Pons (tissue), 1 donor: ENCODE measurements at places on chromosomes 12 and 14.
A peak's percentile ranks its signal among the peaks of the same experiment; 100 is the strongest.

DNA sequence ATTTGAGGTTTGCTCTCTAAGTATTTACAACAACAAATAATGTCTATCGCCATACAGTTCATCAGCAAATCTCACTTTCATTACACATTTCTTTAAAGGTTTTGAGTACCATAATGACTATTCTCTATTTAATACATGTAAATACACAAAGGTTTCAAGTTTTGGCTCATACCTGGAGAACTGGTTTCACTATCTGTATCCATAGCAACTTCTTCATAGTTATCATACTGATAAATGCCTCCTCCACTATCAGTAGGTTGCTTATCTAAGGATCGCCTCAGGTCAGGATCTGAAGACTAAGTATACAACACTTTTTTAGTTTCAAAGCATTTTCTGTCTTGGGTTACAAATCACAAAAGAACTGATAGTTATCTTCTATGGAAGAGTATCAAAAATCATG lies 21.4 kb downstream of the ZFC3H1 start:
- DNase-seq: no peak

- no peak for DNase-seq
Observed at GRCh38 chr12:14403293-14403692, 37.8 kb downstream of the ATF7IP start.

GRCh38 chr12:51351913-51352532 lies 5.5 kb upstream of the CELA1 start:
- peak; percentile 80 for DNase-seq

DNA sequence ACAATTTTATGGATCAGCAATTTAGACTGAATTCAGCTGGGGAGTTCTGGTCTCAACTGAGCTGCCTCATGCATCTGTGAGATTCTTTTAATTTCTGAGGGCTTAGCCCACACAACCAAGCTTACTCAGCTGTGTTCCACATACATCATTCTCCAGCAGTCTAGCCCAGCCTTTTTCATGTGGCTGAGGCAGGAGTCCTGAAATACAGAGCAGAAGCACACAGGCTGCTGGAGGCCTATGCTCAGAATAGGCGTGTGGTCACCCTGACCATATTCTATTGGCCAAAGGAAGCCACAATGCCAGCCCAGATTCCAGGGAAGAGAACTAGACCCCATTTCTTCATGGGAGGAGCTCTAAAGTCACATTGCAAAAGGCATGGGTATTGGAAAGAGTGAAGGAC lies 72.3 kb upstream of the DHRS4 start:
- DNase-seq: no peak

GRCh38 chr12:42617622-42618021 lies 28.1 kb upstream of the PRICKLE1 start:
- DNase-seq: no peak

- DNase-seq: no peak
Observed at GRCh38 chr12:79685068-79685467, 5.7 kb downstream of the PAWR start.

DNA sequence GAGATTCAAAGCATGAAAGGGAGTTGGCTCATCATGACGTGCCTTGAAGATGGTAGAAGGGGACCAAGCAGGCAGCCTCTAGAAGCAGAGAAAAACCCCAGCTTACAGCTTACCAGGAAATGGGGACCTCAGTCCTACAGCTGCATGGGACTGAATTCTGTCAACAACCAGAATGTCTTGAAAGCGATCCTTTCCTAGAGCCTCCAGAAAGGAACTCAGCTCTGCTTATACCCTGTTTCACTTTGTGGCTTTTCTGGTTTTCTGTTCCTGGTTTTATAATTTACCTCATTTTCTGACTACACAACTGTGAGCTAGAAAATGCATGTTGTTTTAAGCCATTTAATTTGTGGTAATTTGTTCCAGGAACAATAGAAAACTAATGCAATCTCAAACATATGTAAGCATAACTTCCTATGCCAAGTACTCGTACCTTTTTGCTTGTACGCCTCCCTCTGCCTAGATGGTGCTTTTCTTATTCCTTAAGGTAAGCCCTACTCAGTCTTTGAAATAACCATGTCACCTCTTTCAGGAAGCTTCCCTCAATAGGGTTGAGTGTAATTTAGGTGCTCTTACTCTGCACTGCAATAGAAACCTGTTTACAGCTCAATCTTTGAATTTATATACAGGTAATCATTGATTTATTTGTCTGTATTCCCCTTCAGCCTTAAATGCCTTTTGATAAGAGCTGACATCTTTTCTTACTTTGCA lies 348.8 kb downstream of the TMEM117 start:
- no peak for DNase-seq

DNA sequence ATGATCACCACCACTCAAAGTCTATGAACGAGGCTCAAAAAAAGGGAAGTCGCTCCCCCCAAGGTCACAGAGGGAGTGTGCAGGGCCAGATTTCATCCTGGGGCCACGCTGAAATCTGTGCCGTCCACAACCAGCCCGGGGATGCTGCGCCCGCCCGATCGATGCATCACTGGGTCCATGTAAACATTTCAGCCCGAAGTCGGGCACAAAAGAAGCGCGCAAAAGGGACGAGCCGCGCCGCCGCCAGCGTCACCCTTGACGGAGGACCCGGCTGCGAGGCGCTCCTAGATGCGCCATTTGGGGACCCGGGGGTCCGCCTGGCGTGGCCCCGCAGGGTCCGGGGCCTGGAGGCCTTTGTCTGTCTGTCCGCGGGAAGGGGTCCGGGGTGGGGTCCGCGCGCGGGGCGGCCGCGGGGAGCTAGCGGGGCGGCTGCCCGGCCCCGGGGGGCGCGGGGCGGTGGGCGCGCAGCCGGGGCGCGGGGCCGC lies 503 bp downstream of the FBXO21 start:
- DNase-seq: no peak

DNA sequence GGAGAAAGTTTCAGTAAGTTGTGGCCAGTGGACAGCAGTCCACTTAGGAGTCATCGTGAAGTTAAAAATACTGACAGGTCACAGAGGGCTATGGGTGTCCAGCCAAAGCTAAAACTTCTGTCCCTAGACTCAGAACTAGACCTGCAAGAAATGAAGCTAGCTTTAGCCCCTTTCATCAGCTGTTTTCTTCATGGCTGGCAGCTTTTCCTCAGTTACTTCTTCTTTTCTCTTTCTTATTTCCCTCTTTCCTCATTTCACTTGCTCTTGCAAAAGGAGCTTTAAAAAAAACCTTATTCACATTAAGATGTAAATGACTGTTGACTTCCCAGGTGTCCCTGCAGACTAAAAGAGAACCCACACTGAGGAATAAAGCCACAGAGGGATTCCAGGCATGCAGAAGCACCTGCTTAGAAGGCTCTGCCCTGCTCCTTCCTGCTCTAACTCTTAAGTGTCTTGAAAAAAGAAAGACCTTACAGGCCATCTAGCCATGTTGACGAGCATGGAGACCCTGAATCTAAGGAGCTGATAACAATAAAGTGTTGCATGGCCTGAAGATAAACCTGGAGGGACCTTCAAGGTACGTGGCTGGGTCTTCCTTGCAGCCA lies 69.7 kb upstream of the CCND2 start:
- peak; percentile 20 for DNase-seq

- peak; percentile 35 for DNase-seq
Observed at GRCh38 chr12:120936197-120936596, 32.0 kb upstream of the SPPL3 start.

GRCh38 chr12:66516133-66516532 lies 162.7 kb downstream of the GRIP1 start:
- no peak for DNase-seq

DNA sequence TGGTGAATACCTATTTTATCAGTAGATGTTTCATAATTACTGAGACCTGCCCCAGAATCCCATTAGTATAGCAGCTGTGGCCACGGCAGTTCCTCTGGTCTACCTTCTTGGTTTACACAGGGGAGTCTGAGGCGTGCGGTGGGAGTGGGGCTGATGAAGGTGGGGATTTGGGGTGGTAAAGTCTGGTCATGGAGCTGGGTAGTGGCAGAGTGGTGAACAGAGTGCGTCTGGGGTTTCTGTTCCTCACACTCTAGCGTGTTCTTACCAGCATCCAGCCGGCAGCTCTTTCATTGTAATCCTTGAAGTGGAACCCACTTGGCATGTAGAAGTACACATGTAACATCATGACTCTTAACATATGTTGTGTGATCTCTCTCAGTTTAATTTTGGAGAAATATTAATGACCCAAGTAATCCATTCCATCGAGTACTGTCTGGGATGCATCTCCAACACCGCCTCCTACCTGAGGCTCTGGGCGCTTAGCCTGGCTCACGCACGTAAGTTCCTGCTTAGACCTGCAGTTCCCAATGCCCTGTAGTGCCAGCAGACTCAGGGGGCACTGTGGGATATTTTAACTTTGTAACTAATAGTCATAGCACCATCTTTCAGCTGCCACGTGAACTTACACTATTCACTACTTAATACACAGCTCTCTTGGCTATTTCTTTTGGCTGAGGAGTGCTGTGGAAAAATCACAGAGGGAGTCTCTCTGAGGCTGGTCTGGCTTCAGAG lies 7.9 kb upstream of the DNAH10 start:
- DNase-seq: no peak

- no peak for DNase-seq
Observed at GRCh38 chr12:92036061-92036620, 109.5 kb downstream of the BTG1 start.

DNA sequence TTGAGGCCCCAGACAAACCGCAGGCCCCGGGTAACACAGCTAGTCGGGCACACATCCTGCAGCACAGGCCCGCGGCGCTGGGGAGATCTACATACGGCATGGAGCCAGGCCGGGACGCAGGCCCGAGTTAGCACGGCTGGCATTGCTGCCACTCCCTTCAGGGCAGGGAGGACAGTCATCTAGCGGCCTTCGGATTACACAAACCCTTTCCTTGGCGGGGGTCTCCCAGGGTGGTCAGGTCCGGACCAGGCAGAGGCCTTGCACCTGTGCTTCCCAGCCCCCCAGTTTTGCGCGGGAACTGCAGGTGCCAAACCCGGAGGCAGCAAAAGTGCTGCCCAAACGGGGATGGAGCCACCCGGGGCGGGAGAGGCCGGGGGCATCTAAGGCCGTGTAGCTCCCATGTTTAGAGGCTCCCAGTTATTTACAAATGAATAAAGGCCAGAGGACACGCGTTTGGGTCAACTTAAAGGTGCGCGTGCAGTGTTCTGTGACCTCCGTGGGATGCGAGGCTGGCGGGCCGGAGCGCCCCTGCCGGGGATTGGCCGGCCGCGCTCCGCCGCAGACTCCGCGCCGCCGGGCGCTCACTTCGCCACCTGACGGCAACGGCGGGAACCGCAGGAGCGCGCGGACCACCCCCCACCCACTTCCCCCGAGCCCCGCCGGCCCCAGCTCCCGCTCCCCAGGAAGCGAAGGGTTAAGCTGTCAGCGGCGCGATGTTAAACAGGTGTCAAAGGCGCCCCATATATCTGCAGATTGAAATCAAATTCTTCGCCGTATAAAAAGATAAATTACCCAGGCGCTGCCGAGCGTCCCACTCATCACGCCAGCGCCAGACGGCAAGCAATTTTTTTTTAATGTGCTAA lies 18.1 kb downstream of the VSX2 start:
- peak; percentile 24 for DNase-seq

DNA sequence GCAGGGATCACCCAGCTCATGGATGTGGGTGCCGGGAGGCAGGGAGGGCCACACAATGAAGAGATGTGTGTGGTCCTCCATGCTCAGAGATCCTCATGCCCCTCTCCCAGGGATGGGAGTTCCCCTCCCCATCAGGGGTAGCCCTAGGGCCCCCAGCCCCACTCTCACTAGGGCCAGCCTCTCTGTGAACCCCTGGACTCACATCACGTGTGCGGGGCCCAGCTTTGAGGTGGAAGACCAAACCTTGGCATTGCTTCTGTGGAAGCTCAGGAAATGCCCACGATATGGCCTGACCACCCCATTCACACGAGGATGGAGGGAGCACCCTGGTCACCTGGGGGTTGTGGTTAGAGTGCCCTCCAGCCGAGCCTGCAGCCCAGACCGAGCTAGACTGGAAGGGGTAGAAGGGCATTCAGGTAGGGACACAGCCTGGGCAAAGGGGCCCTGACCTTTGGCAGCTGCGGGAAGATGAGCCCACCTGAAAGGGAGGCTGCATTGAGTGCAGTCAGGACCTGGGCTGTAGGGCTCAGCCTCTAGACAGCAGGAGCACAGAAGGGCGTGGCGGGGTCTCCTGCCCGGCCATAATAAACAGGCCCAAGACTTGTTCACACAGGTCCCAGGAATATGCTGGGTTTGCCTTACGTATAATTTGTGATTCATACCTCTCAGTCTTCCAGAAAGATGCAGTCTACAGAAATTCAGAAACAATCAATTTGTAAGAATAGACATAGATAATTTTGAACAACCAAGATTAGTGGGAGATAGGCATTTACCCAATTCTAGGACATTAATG lies 34.8 kb upstream of the RCOR1 start:
- no peak for DNase-seq

GRCh38 chr14:89269404-89269803 lies 147.6 kb downstream of the FOXN3 start:
- no peak for DNase-seq

- no peak for DNase-seq
Observed at GRCh38 chr12:47340411-47341015, 260.8 kb upstream of the AMIGO2 start.

DNA sequence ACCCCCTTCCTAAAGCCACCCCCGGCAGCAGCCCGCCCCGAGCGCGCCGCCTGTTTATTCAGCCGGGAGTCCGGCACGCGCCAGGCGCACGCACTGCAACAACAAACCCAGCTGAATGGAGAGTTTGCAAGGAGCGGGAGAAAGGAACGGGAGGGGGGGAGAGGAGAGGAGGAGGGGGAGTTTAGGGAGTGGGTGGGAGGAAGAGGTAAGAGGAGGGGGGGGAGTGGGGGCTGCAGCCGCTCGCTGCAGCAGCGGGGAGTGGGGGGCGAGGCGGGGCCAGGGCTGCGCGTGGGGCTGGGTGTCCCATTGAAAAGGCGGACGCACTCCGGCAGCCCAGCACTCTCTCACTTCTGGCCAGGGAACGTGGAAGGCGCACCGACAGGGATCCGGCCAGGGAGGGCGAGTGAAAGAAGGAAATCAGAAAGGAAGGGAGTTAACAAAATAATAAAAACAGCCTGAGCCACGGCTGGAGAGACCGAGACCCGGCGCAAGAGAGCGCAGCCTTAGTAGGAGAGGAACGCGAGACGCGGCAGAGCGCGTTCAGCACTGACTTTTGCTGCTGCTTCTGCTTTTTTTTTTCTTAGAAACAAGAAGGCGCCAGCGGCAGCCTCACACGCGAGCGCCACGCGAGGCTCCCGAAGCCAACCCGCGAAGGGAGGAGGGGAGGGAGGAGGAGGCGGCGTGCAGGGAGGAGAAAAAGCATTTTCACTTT lies at the start of gene ASCL1:
Gene ASCL1 (plus strand): TSS at position 336 of the 712 bp plus-strand sequence. CDS start 571 bp downstream, outside the sequence.
- DNase-seq: no peak

- no peak for DNase-seq
Observed at GRCh38 chr12:11716794-11717518, 67.5 kb downstream of the ETV6 start.

GRCh38 chr14:73829526-73830431 lies 21.9 kb upstream of the PTGR2 start:
- DNase-seq: no peak

- DNase-seq: no peak
Observed at GRCh38 chr14:75200451-75200850, 24.0 kb upstream of the TMED10 start.

- no peak for DNase-seq
Observed at GRCh38 chr12:102548543-102548942, 68.2 kb upstream of the IGF1 start.

- DNase-seq: no peak
Observed at GRCh38 chr12:122020795-122021192, 890 bp upstream of the BCL7A start.
